ENCODE measurements at places on chromosomes 6 and 20.
A peak's percentile ranks its signal among the peaks of the same experiment; 100 is the strongest.

DNA sequence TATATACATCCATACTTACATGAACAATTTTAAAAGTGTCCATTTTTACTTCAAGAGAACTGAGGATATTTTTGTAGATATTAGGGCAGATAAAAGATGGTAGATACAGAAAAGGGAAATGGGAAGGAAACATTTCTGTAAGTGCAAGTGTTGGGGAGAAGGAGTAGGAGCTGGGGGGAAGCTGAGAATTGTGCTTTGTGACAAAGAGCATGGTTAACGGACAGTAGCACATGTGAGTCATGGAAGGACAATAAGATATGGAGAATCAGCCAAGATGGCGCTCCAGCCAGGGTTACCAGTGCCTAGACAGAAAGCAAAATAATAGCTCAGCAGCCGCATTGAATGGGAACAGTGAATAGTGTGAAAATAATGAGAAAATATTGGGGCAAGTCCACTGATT is 12.7 kb upstream of the HLA-DRB1 start:
- DNase-seq: no peak

GRCh38 chr6:123925842-123926399 is 122.3 kb downstream of the NKAIN2 start:
- DNase-seq: no peak

DNA sequence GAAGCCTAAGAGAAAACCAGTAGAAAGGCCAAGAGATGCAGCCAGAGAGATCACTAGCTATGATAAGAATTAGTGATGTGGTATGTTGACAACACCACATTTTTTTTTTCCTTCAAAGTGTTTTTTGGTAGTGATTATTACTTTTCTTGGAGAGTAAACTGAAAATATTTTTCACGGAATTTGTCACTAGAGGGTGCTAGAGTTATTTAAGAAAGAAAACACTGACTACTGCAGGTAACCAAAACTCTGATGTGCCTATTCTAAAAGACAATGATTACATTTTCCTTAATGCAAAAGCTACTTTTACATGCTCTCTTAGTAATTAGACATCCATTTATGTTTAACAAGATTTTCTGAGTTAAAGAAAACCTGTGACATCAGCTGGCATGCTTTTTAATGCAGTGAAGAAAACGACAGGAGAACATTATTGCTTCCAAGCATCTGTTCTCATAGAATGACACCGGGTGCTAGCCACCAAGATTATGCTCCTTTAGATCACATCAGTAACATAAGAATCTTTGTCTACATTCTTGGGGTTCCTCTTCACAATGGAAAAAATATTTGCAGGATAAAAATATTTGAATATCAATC is 28.8 kb downstream of the RWDD2A start:
- DNase-seq: no peak

GRCh38 chr6:150202404-150202803 is 59.6 kb downstream of the PPP1R14C start:
- no peak for DNase-seq

DNA sequence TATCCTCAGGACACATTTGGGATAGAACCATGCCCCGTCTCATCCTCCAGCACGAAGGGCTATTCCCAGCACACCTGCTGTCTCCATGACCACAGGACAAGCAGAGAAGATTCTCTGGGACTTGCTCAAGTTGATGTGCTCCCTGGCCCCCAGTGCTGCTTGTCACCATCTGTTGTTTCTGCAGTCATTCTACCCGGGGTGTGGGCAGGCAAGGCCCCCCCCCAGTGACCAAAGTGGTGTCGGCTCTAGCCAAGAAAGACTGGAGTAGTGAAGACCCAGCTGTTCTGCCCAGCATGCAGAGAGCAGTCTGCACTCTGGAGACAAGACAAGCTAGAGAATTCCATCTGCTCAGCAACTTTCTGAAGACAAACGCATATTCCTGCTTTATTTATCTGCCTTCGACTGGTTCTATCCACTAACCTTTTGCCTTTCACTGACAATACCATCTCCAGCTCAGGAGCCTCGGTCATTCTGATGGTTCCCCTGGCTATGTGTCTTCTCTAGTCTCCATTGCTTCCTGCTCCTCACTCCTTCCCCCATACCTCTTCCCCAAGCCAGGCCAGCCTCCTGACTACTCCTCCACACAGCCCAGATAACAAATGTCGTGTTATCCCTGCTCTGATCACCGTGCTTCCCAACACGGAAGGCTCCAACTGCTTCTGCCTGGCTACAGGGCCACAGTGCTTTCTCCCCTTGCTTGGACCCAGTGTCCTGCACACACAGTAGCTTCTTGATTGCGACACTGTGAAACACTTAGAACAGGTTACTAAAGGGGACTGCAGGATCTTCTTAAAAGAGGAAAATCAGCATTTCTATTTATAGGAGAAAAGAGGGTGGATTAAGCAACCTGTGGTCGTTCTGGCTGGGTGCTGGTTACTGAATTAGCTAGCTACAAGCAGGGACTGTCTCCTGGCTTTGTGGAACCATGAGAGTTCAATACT is 86.7 kb upstream of the EMILIN3 start:
- no peak for DNase-seq

- no peak for DNase-seq
Measured at GRCh38 chr6:14443629-14444268, 326.2 kb downstream of the CD83 start.

GRCh38 chr20:50415021-50415515 is 95.1 kb upstream of the PTPN1 start:
- no peak for DNase-seq

- DNase-seq: peak; percentile 57
Measured at GRCh38 chr6:157981395-157982101, at the start of gene SYNJ2. SYNJ2 (plus strand) TSS chr6:157981863; CDS start chr6:157981962, 99 bp downstream.

- DNase-seq: no peak
Measured at GRCh38 chr6:54515713-54516112, 207.5 kb downstream of the TINAG start.

- no peak for DNase-seq
Measured at GRCh38 chr6:75876152-75876551, 127.1 kb downstream of the MYO6 start.

DNA sequence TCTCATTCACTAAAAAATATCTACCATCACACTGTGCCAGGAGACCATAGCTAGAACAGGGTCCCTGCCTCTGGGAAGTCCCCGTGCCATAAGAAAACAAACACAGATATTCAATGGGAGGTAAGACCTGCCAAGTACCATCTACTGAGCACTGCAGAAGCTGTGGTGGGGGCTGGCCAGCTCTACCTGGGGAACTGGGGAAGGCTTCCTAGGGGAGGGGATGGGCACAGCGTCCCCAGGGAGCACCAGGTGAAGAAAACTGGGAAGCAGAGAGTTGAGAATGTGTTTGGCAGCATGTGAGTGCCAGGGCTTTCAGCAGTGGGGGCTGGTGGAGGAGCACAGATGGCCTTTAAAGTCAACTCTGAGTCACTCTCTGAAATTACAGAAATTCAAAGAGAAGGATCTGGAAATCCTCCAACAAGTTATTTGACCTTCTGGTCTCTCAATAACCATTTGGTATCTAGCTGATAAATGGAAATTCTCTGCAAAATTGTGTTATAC is 85.2 kb downstream of the SHLD1 start:
- no peak for DNase-seq

GRCh38 chr6:134564705-134565104 is 246.8 kb upstream of the SGK1 start:
- no peak for DNase-seq

- DNase-seq: no peak
Measured at GRCh38 chr6:4322846-4323309, 187.5 kb upstream of the ECI2 start.

DNA sequence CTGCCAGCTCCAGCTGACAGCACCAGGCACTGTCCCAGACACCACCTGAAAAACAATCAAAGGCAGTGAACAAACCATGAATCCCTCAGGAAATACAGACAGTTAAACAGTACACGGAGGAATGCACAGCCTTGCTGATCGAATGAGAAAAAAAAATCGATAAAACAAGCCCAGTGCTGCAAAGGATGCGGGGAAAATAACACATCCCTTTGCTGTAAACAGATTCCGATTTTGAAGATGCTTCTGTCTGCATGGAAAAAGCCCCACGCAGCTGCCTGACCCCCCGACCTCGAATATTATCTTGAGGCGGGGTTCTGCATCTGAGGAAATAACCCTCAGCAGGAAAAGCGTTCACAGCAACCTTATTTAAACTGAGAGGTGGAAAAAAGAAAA is 43.9 kb downstream of the RBM38 start:
- no peak for DNase-seq

DNA sequence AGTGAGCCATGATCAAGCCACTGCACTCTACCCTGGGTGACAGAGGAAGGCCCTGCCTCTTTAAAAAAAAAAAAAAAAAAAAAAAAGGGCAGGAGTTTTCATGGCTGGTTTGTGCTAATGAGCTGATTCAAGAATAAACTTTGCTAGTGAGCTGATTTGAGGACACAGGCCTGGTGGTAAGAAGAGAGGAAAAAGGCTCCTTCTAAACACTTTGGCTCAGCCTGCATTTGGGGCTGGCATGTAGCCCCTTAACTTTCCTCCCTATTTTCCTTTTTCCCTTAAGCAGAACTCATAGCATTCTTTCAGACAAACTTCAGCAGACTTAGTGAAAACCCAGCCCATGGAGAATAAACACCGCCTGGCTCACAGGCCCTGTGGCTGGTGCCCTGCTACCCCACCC is 432.7 kb downstream of the PTPRT start:
- no peak for DNase-seq

DNA sequence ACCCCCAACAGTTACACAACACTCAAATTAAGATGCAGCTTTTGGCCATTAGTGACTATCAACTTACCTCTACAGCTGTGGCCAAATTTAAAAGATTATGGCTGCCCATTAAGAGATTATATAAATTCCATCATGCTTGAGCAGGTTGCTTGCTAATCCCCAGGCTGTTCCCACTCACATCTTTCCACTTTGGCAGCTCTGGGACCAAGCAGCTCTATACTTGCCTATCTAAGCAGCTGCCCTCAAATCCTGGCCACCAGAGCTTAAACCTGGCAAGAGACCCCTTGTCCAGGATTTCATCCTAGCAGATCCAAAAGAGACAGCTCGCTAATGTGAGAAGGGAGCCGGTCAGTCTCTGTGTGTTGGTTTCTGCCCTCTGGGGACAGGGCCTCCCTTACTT is 127.9 kb downstream of the SLC23A2 start:
- DNase-seq: no peak

- DNase-seq: peak; percentile 70
Measured at GRCh38 chr6:43308101-43308989, at the start of gene CRIP3. CRIP3 (minus strand) TSS chr6:43308826; CDS start chr6:43308792, 34 bp downstream.

- no peak for DNase-seq
Measured at GRCh38 chr6:101845172-101845571, 451.7 kb downstream of the GRIK2 start.

DNA sequence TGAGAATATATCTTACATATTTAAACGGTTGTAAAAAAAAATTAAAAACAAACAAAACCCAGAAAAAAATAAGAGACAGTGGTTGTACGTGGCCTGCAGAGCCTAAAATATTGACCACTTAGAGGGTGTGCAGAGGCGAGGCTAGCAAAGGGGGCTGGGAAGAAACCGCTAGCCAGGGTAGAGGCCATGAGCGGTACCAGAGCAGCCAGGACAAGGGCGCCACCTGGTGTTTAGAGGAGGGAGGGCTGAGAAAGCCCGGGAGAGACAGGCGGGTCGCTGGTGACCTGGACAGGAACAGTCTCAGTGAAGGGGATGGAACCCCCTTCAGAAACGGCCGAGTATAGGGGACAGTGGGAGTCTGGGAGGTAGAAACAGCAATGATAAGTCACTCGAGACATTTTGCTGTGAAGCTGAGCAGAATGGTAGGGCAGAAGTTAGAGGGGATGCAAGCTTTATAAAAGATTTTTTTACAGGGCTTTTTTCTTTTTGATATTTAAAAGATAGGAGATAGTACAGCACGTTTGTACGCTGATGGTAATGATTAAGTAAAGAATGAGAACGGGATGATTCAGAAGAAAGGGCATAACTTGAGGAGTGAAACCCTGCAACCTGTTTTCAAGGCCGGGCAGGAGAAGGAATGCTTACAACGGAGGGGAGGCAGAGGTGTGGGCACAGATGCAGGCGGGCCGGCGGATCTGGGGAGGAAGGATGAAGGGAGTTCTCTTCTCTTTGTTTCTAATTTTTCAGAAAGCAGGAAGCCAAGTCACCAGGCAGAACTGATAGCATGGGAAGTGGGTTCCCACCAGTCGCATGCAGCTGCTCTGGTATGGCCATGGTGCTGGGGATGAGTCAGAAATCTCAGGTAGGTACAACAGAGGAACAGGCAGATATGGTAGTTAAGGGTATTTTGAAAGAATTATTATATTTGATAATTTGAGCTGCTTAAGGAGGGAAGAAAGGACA is 76.2 kb downstream of the FAM229B start:
- DNase-seq: no peak

GRCh38 chr6:124445581-124445980 is 516.7 kb upstream of the RNF217 start:
- DNase-seq: no peak

- DNase-seq: no peak
Measured at GRCh38 chr20:62356589-62357186, 10.4 kb downstream of the LAMA5 start.

DNA sequence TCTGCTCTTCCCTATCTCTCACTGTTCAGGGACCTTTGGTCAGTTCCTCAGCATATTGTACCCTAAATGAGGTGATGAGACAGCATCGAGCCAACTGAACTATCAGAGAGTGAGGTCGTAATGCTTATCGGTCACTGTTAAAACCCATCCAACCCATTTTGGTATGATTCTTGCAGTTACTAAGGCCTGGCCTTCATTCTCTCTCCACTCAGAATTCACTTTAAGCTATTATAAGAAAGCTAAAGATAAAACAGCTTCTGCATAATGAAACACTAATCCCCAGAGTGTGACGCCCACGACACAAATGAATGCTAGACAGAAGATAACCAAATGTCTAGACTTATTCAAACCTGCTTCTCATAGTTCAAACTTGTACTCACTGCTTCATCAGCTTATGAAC is 175.8 kb downstream of the GMPR start:
- DNase-seq: no peak

Data from NCI-H526 treated with DMSO at 0.1 percent for 48 hours (cell line).